HuH-7.5 (cell line): ENCODE measurements at places on chromosomes 2 and 18.

DNA sequence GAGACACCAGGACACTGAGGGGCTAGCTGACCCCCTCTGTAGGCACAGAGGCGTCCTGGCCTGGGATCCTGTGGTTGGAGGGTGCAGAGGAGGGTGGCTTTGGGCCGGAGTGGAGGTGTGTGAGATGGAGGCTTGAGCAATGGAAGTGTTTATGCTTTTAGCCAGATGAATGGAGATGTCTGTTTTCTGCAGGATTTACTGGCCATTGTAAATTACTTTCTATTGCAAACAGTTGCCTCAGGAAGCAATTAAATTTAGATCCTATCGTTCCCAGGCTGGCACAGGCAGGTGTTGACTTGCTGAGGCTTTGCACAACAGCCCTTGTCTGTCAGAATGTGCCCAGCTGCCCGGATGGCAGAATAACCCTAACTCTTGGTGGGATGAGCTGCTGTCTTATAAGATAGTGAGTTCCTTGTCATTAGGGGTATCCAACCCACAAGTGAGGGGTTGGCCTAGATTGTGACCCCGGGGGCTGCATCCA, 1.8 kb upstream of the ARID5A start:
- DNase-seq, result no peak

DNA sequence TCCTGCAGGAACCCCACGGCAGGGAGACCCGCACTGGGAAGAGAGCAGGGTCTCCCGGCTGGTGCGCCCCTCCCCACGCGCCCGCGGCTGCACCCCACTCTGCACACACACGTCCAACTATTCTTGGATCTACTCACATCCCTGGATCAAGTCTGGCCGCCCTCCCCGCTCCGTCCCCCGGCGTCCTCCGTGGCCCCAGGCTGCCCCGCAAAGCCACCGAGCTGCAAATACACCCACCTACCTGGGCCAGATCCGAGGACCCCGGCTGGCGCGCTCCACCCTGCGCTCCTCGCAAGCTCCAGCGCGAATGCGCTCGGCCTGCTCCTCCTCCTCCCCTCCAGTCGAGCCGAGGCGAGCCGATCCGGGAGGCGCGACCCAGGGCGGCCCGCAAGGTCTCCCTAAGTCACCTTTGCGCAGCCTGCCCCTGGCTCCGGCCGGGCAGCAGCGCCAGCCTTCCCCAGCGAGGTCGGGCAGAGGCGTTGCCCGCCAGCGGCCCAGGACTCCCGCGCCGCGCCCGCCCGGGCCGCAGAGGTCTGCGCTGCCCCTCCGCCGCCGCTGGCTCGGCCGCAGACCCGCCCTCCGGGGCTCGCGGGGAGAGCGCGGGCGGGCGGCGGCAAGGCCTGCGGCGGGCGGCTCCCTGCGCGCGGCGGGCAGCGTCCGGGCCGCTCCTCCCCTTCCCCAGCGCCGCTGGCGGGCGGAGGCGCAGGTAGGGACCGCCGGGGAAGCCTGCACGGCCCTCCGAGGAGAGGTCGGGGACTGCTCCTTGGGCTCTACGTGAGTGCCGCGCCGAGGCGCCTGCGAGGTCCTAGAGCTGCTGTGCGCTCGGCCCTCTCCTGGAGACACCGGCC, 126.0 kb downstream of the OSBPL1A start:
- peak; percentile 59 for DNase-seq

GRCh38 chr2:210752532-210752931, 196.1 kb downstream of the CPS1 start:
- DNase-seq, result no peak

DNA sequence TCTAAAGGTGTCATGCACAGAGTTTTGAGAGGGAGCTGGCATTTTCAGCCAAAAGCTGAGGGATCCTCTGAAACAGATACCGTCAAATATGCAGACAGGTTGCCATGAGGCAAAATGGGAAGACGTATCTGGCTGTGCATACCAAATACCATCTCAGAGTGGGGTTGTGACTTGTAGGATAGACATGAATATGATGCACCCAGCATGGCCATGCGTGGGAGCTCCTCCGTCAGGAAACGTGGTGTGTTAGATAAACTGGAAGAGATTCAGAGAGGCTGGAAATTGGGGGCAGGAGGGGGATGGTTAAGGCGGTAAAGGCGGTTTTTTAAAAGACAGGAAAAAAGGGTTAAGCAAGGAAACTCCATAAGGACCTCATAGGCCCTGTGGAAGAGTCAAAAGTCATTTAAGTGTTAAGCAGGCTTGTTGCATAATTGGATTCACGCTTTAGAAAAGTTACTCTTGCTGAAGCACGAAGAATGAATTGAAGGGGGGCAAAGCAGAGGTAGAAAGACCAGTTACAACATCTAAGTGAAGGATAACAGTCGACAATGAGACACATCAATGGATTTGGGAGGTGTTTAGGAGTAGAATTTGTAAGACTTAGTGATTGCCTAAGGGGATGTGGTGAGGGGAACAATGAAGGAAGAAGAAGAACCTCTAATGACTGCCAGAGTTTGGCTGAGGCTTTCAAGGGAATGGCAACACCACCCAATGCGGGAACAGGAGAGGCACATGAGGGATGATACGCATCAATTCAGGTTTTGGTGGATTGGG, 139.6 kb upstream of the CTAGE1 start:
- DNase-seq, result no peak

GRCh38 chr18:34153711-34154110, 71.0 kb downstream of the NOL4 start:
- no peak for DNase-seq
